ENCODE measurements at places on chromosomes 2 and 18.

DNA sequence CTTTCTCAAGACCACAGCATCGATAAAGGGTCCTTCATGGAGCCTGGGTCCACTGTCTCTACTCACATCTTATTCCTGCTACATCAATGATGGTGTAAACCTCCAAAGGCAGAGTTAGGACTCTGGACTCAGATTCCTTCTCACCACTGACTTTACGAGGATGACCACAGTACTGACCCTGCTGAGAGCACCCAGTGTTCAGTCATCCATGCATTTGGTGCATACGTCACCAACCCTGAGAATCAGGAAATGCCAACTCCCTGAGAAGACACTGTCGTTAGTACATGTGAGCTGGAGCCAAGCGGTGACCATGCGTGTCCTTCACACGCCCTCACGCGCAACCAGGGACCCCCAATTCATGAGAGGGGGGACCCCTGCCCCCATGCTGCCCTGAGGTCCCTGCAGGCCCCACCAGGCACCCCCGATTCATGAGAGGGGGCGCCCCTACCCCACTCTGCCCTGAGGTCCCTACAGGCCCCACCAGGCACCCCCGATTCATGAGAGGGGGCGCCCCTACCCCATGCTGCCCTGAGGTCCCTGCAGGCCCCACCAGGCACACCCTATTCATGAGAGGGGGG lies 178.4 kb upstream of the TPO start:
- DNase-seq, result no peak

DNA sequence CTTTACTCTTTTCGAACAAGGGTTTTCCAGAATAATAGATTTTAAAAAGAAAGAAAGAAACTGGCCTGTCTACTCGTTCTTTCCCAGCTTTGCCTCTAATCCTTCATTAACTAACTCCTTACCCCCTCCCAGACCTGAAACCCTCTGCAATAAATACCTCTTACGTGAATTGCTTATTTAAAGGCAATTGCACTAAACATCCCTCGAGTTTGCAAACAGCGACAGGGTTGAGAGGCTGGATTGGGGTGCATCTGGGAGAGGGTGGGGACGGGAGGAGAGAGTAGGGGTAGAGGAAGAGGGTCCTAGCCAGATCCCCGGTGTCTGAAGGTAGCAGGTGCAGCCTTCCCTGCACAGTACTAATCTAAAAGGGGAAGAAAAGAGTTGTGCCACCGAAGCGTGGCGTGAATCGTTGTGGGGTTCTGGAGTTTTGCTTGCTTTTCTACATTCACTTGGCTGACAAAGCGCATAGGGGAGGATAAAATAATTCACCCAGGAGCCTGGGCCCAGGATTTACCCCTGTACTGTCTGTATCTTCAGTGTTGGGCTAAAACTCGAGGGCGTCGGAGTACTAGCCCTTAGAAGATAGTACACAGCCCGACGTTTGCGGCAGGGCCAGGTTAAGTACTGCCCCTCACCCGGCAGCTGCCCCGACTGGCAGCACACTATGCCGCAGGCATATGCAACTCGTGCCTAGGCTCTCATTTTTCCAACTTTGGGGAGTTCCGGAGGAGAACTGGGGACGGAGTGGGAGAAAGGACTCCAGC lies 1.9 kb upstream of the NEUROD1 start:
- DNase-seq, result no peak

- DNase-seq, result no peak
Measured at GRCh38 chr2:167381349-167381748, 493.1 kb downstream of the XIRP2 start.

DNA sequence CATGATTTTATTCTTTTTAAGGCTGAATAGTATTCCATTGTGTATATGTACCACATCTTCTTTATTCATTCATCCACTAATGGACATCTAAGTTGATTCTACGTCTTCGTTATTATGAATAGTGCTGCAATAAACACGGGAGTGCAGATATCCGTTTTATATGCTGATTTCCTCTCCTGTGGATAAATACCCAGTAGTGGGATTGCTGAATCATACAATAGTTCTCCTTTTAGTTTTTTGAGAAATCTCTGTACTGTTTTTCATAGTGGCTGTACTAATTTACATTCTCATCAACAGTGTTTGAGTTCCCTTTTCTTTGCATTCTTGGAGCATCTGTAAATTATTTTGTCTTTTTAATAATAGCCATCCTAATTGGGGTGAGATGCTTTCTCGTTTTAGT lies 114.5 kb downstream of the RGPD3 start:
- DNase-seq, result peak; percentile 26

GRCh38 chr2:15038366-15039364 lies 406.1 kb downstream of the LRATD1 start:
- no peak for DNase-seq

GRCh38 chr2:5911718-5912117 lies 219.5 kb downstream of the SOX11 start:
- DNase-seq, result no peak

DNA sequence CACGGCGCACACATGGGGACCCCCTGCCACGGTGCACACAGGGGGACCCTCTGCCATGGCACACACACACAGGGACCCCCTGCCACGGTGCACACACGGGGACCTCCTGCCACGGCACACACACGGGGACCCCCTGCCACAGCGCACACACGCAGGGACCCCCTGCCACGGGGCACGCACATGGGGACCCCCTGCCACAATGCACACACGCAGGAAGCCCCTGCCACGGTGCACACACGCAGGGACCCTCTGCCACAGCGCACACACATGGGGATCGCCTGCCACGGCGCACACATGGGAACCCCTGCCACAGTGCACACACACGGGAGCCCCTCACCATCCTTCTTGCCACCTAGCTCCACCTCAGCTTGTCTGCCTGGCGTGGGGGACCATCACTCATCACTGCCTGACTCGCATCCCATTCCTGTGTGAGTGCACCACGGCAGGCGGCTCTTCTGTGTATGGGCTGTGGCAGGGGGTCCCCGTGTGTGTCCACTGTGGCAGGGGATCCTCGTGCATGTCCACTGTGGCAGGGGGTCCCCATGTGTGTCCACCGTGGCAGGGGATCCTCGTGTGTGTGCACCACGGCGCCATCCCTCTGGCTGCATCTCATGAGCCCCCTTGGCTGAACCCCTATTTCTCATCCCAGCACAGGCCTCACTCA lies 206.7 kb downstream of the EIPR1 start:
- DNase-seq, result no peak

GRCh38 chr2:105590780-105591660 lies 153.7 kb upstream of the NCK2 start:
- no peak for DNase-seq

DNA sequence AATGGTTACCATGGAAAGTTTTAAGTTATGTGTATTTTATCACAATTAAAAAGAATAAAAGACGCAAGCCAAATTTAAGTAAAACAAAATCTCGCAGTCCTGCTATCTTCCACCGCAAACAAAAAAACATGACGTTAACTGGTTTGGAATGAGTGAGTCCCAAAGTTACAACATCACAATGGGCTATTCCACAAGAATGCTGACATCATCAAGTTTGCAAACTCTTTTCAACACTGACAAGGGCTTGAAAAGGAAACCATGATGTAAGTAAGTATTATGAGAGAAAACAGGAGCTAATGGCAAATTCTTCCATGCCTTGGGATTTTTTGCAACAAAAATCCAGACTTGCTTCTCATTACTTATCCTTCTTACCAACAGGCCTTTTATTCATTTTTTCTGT lies 31.1 kb downstream of the SIGLEC15 start:
- peak; percentile 88 for DNase-seq

DNA sequence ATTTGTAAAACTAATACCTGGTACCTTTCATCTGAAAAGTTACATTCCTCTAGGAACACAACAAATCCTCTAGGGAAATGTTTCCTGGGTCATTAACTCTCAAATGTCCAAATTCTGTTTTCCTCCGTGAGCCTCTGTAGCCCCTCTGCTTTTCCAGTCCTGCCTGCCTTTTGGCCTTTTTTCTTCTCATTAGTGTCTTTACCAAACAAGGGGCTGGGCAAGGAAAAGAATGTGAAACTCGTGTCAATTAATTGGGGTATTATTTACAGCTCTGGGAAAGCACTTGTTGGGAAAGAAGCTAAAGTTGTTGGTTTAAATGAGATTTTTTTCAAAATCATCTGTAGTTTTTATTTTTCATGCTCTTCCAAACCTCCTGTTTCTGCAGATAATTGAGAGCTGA lies 198.1 kb upstream of the NRP2 start:
- no peak for DNase-seq

- DNase-seq, result no peak
Measured at GRCh38 chr2:11365096-11365879, 20.9 kb upstream of the ROCK2 start.

DNA sequence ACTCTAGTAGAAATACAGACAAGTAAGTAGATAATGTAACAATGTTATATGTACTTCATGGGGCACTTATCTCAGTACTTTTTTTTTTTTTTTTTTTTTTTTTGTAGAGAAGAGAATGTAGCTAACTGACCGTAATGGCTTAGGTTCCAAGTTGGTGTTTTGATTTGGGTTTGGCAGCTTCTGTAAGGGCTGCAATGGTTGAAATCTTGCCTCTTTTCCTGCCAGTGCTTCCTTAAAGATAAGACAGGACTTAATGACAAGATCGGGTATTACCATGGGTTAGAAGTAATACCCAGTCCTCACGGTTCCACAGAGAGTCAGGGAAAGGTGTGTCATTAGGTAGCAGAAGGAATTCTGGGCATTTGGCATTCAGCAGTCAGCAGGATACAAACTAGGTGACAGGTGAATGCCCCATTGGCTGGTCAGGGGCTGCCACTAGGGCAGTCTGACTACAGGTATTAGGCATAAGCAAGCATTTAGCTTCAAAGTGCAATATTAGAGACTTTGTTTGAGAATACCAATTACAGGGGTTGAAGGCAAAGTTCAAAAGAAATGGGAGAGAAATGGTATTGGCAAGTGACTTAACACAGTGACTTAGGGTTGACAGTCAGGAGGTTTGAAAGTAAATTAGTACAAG lies 189.4 kb upstream of the RND3 start:
- no peak for DNase-seq

Data from suppressor macrophage treated with lipopolysaccharide for 1 hour (primary cell).